ENCODE measurements at places on chromosomes 6 and 20.

DNA sequence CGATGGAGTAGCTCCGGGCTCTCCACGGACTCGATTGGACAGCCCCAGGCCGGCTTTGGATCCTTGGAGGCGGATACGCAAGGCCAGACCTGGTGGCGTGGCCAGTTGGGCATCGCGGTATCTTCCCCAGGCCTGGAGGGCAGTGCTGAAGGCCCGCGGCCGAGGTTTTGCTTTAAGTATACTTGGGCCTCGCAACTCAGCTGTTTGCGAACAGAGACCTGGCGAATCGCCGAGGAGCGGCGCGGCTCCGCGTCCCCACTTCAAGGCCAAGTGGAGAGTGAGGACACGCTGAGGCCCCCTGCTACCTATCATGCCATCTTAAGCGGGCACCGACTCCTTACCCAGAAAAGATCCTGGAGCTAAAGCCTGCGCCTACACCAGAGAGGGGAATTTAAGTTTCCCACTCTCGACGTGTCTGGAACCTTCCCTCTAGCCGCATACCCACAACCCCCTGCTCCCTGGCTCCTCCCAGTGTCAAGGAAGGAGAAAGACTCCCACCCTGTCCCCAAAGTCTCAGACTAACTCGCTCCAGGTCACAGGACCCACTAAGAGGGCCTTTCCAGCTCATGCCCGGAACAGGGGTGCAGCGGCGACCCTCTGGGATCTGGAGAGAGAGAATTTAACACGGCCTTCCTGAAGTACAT, 4.1 kb downstream of the LINC00237 start:
- no peak for DNase-seq

GRCh38 chr20:38727607-38728190, 3.4 kb downstream of the SLC32A1 start:
- DNase-seq = no peak

- DNase-seq = no peak
Observed at GRCh38 chr6:144315981-144316861, 31.1 kb downstream of the UTRN start.

DNA sequence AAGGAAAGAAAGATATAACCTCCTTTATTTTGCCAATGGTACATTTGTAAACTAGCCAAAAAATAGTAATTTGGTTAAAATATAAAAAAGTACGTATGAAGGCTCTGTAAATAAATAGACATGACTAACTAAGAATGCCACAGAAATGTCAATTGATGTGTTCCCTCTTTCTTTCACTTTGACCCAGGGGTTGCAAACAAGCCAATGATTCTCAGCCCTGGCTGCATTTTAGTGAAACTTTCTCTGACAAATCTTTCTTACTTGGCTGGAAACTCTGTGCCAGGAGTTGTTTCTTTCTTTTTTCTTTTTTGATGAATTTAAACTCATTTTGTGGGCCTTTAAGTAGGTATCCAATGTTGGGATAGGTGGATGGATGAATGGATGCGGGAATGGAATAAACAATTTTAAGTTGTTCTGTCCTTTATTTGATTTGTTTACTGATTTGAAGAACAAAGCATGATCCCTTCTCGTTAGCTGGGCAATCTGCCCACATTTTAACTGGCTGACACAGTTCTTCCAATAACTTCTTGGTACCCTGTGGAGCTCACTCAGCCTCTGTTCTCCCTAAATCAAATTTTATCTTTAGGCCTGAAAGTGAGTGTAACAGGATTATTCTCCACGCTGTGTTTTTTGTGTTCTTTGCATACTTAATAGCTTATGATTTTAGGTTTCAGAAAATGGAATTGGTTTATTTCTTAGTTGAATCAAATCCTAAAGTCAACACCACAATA, 58.6 kb upstream of the GCLC start:
- no peak for DNase-seq

DNA sequence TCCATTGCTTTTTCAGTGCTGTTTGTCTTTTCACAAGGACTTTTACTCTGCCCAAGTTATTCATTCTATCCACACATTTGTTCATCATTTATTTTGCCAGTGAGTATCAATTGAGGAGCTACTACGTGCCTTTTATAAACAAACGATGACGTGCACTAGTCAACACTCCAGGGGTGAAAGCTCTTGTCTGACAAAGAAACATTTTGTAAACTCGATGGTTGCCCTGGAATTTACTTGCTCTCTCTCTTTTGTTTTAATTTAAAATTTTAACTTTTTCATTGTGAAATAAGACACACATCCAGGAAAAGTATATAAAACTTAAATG, 8.3 kb upstream of the MRPS18A start:
- DNase-seq = no peak

GRCh38 chr20:58553166-58553696, 38.0 kb upstream of the APCDD1L start:
- no peak for DNase-seq
